SIG-M5 (cell line): ENCODE measurements at places on chromosomes 1 and 21.

GRCh38 chr21:33993286-33994231 is 78.0 kb upstream of the ATP5PO start:
- DNase-seq = no peak

DNA sequence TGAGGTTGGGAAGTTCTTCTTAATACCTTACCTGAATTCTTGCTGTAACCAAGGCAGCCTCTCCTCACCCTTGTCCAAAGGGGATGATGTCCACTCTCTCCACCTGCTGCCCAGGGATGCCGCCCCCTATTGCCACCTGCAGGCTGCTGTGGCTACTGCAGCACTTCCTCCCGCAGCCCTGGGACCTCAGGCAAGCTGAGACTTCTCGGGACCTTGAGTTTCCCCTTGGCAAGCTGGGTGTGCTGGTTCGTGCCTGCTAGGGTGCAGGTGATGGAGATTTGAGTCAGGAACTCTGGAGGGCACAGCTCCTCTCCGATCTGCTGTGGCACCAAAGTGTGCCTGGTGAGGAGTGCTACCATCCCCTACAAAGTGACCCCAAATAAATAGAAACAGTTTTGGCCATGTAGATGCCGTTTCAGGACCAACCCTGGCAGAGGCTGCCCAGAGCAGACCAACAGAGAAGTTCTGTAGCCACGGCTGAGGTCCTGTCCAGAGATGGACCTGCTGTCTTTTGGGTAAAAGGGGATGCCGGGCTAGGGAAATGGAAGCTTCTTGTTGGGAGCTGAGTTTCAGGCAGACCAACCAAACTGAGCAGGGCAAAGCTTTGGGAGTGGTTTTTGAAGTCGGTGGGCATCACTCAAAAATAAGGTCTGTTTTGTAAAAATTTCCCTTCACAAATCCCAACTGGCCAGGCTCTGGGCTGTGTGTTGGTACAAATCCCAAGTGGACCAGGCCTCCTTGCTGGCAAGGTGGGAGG is 31.7 kb downstream of the RUNX3 start:
- DNase-seq = no peak

GRCh38 chr21:45454926-45455673 is 50.1 kb downstream of the COL18A1 start:
- DNase-seq = no peak

- DNase-seq = no peak
Measured at GRCh38 chr1:46489169-46489637, 433 bp upstream of the DMBX1 start.

- DNase-seq = no peak
Measured at GRCh38 chr21:43762303-43763128, 13.6 kb downstream of the CSTB start.

GRCh38 chr1:210848474-210848873 is 285.5 kb downstream of the KCNH1 start:
- DNase-seq = no peak

DNA sequence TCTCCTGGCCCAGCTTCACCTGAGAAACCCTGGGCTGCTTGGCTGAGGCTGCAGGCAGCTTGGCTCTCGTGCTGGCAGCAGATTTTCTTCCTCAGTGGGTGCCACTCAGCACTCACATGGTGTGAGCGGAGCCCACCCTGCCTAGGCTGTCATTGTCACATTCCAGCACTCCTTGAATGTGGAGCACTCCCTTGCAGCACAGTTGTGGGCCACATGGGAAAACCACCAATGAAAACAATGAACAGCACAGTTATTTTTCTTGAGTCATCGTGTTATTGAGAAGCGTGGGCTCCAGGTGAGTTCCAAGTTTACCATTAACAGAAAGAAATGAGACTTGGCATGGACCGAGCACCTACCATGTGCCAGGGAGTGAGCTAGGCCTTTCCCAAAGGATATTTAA is 27.2 kb upstream of the TRIM67 start:
- no peak for DNase-seq
